Activated T-cell treated with anti-CD3 and anti-CD28 coated beads for 48 hours (primary cell): ENCODE measurements at places on chromosomes 5 and 9.

DNA sequence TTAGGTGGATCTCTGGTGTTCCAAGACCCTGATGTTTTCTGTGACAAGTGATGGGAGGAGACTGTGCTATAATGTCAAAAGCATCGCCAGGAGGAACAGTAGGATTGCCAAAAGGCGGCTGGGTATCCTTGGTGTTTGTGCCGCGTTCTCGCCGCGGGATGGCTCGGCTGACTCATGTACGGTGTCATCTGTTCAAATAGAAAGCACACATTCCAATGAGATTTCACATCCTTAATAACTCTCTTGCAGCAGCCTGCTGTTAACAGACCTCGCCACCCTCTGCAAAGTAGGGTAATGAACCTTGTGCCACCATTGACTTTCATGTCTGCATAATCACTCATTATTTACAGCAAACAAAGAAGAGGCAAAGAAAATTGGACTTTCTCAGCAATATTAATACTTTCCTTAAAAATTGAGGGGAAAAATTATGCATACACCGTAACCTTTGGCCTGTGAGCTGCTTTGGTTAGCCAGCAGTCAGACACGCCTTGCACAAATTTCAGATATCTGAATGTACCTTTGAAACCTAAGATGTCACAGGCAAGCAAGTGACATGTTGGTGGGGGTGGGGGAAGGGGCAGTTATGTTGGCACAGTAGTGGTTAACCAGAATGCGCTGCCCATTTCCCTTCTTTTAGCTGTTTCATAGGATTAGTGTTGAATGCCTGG, 289.4 kb downstream of the EFNA5 start:
- DNase-seq = no peak

DNA sequence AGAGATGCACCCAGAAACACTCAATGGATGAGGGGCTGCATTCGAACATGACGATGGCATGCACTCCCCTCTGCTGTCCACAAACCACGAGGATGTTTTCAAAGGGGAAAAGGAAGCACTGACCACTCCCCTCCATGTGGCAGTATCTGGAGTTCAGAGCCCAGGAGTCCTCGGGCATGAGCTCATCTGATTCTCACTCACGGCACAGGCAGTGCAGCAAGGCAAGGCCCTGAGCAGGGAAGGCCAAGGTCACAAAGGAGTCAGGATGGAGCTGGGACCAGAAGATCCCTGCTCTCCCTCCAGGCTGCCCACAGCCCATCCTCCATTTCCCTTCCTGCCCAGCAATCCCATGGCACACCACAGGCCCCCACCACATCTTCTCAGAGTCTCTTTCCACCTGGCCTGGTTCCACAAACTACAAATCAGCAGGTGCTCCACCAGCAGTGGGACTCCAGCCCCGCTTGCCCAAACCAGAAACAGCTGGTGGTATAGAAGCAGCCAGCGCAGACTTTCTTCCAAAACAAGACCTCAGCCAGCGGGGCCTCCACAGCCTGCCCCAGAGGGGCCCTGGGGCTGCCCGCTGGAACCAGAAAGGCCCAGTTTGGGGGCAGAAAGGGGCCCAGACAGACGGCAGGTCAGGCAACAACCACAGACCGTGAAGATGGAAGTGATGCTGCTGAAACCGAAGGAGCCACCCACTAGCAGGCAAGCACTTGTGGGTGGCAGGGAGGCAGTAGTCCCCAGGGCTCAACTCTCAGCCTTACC, 12.2 kb downstream of the TNIP1 start:
- DNase-seq = peak; percentile 60

DNA sequence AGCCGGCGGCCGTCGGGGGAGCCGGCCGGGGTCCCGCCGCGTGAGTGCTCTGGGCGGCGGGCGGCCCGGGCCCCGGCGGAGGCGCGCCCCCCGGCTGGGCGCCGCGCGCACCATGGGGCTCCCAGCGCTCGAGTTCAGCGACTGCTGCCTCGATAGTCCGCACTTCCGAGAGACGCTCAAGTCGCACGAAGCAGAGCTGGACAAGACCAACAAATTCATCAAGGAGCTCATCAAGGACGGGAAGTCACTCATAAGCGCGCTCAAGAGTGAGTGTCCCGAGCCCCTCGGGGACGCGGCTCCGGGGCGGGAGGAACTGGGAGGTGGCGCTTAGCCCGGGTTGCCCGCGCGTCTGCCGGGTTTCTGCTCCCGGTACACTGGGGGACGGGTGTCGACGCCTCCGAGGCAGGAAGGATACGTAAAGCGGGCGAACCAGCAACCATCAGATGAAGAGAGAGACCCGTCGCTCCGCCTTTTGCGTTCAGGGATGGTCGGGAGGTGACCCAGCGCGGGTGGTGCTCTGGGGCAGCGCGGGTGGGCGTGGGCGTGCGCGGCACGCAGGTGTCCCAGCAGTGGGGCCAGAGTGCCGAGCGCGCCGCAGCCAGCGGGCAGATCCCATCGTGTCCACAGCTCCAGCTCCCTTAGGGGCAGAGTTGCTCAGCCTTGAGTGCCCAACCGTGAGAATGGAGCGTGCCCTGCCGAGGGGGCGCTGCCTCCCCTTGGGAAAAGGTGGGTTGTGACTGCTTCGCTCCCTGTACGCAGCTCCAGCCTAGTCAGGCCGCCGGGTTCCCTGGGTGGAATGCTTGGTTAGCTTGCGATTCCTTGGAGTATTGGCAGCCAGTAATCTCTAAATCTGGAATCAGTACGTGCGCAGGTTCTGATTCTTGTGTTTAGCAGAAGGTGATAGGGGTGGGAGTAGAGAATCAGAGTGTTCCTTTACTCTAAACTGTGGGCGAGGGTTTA, 753 bp downstream of the ARHGAP26 start:
- peak; percentile 48 for DNase-seq

DNA sequence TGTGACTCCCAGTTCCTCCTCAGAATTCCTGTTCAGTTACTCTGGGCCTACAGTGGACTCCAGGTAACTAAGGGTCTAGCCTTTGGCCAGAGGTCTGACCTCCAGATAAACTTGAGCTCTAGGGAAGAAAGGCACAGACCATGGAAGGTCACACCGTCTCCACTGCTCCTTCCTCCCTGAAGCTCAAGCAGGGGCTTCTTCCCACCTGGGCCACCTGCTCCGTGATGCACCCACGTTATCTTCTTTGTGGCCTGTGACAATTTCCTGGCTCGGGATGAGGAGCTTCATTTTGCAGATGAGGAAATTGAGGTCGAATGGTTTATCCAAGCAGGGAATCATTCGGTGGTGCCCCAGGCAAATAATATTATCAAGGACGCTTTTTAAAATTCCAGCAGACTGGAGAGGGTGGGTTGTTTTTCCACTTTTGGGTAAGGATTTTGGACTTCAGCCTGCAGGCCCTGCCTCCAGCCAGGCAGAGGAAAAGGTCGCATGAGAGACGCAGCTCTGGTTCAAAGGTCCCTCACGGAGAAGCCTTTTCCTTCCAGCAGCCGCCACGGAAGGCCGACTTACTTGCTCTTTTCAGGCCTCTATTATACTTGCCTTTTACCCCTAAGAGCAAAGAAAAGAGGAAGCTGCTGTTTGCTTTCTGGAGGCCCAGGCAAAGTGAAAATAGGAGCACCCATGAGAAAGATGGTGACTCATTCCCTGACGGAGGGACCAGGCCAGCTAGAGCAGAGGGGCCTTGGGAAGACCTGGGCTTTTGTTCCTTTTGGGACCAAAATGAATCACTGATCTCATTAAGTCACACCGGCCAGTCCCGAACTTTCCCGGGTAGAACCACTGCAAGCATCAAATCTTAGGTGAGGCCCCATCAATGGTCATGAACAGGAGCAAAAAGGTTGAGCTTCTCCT, 22.8 kb upstream of the DUSP1 start:
- DNase-seq = no peak

GRCh38 chr9:34929506-34930102, 28.5 kb upstream of the PHF24 start:
- peak; percentile 29 for DNase-seq

GRCh38 chr5:1378096-1378495, 33.2 kb upstream of the CLPTM1L start:
- no peak for DNase-seq

DNA sequence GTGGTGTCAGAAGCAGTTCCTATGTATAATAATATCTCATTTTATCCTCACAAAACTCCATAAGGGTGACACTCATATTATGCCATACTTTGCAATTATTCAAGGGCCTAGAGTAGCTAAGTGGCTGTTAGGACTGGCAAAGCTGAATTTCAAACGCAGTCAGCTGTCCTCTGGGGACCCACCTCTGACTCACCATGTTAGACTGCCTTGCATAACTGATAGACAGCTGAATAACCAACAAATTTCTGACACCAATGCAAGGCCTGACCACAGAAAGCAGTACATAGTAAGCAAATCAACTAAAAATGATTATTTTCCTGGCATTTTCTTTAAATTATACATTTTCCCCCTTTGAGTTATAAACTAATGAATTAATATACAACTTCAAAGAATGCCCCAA, 251.6 kb upstream of the PTGER4 start:
- DNase-seq = no peak

DNA sequence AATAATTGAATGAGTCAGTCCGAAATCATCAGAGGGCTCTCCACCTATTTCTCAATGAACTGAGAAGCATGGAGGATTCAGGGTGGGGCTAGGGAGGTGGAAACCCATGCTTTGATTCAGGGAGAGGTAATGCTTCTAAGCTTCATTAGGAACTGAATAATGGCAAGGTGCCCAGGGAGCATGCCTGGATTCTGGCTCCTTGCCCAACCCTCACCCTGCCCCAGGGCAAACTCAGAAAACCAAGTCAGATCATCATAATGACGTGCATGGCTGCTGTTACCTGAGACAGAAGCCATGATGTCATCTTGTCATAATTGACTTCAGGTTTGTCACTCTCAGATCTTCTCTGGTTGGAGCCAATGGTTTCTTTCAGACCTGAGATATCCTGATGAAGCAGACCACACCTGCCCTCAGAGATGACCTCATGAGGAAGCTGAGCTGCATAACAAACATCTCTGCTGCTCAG, 199.6 kb downstream of the SYK start:
- DNase-seq = no peak

- DNase-seq = no peak
Measured at GRCh38 chr5:11084111-11084510, 323.1 kb upstream of the DAP start.

DNA sequence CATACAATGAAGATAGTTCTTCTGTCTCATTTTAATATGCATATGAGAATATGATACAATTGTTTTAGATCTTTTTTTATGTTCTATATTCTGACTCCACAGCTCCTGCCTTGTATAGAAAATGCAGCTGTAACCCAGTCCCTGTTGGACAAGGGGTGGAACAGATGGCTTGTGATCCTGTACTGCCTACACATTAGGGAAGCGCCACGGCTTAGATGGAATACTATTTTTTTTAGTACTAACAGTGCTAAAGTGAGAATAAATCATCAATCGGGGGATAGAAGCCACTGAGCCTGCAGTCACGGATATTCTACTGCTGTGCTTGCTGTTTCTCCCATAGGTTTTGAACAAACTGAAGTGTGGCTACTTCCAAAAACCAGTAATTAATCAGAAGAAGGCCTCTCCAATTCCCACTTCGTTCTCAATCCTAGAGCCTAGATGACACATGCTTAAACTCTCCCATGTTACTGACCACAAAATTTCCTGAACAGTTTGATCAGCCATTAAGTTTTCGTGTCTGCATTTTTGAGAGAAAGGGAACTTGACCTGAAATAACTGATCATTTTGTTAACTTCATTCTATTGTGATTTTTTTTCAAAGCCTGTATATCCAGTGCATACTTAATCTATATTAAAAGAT, 150.3 kb downstream of the CDH18 start:
- no peak for DNase-seq

DNA sequence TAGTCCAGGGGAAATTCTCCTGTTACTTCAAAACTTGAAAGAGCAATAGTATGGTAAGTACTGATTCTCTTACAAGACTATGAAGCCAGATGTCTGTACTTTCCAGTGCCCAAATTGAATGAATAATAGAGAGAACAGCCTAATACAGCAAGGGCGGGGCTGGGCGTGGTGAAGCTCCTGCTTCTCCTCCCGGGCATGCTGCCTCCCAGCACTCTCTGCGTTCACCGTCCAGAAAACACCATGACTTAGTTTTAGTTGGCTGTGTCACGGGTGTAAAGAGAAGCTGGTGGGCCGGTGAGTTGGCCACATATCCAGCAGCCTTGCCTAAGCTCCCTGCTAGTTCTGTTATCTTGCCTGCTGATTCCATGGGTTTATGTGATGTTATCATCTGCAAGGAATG, 40.7 kb upstream of the ADAMTS2 start:
- DNase-seq = no peak
